Heart right ventricle (tissue), 16 donors: ENCODE measurements at places on chromosomes 2 and 18. TPM values are rescaled to one million over a fixed set of nuclear protein-coding genes. Genes with fewer than 3 reads are reported as not detected.
A peak's percentile ranks its signal among the peaks of the same experiment; 100 is the strongest.

DNA sequence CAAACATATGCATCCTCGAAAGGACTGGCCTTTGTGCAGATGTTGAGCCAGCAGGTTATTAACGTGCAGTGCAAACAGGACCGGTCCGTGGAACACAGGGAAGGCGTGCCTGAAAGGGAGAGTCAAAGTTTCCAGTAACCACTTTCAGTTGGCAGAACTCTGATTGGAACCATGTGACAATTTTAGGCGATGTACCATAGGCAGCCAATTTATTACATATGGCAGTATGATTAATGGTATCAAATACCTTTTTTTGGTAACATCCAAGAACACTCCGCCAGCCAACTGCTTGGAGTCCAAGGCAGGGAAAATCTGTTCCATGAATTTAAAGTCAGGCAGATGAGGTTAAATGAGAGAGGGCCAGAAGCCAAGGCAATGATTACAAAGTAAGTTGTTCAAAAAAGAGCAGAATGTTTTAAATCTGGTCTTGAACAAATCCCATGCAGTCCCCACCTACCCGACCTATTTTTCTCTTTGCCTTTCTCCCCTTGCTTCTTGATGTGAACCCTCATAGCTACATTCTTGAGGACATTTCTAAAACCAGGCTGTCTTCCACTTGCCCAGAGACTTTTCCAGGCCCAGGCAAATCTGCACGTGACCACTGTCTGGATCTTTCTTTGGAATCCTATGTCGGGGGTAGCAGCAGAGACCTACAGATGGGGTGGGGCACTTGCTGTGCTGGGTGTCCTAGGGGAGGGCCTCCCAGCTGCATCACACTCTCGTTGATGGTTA, 351.7 kb downstream of the HRH4 start:
- DNase-seq = no peak

- DNase-seq = no peak
Measured at GRCh38 chr2:402721-403120, 114.8 kb upstream of the ALKAL2 start.

DNA sequence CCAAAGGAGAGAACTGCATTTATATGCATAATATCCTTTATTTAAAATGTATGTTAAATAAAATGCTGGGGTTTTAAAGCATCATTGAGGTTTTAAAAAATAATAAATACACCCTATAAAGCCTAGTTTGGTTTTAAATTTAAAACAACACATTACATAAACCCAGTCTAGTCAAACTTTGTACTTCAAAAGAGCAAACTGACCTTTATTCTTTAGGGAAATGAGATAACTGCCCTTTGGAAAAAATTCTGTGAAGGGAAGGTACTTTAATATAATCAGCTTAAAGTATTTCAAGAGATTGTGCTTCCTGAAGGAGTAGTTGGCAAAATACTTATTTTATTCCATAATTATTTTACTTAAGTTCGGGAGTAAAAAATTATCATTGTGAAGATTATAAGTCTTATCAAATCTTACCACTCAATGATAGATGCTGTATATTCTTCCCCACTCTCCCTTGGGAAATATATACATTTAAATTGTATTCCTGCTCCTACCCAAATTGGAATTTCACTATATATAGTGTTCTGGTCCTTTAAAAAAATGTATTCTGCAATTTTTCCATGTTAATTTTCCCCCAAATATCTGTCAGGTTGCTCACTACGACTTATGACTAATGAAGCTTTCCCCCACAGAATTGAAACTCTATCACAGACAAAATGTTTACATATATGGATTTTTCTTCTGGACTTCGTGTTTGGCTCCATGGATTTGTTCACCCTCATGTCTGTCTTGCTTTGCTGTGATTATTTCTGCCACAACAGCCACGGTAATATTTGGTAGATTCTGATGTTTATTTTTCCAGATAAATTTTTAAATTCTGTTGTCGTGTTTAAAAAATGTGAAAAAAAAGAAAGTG, 42.1 kb downstream of the ZC3H6 start:
- DNase-seq = no peak

- no peak for DNase-seq
Measured at GRCh38 chr2:99803846-99804245, 314.0 kb upstream of the REV1 start.

DNA sequence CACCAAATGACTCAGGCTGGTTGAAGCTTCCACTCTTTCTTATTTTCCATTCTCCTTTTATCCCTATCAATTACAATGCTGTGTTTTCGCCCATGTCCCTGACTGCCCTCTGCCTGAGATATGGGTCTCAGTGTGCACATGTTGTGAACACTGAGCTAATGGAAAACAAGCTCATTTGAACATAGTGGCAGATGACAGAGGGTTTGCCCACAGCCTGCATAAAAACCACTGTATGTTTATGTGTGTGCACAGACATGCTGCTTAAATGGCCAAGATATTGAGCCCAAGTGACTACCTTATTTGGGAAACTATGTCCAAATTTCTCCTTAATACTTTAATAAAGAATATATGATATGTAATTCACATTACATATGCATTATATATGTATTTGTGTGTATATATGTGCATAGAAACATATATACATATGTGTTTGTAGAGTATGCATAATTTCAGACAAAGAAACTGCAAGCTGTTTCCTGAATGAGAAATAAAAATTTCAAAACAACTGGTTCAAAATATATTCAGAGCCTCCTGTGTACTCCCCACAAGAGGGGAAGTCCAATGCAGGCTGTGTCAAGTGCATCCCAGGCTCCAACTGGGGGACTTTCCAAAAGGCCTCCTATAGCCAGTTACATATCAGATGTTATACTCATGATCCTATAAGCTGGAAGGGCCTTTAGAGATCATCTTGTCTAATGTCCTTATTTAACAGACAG, 92.7 kb upstream of the CD302 start:
- DNase-seq = no peak

- DNase-seq = peak; percentile 58
Measured at GRCh38 chr2:177724398-177725287, 332.1 kb downstream of the AGPS start.

GRCh38 chr18:5622905-5623304, 79.1 kb upstream of the EPB41L3 start:
- no peak for DNase-seq

DNA sequence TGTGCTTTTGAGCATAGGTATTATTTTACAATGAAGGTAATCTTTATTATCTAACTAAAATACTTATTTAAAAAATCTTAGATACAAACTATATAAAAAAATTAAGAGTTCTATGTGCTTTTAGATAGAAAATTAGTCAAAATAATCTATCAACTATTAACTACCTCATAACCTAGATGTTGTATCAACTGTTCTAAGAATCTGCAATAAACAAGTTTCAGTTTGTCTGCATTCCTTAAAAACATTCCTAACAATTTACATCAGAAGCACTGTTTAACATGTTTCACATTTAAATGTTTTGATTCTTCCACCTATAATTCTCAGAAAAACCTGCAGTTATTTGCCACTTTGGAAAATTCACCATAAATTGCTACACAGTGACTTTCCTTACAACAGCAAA, 33.3 kb downstream of the NDUFS1 start:
- DNase-seq = no peak

- no peak for DNase-seq
Measured at GRCh38 chr2:182668671-182669070, 47.4 kb upstream of the DNAJC10 start.

GRCh38 chr2:203790134-203790852, 77.3 kb upstream of the CTLA4 start:
- DNase-seq = no peak

DNA sequence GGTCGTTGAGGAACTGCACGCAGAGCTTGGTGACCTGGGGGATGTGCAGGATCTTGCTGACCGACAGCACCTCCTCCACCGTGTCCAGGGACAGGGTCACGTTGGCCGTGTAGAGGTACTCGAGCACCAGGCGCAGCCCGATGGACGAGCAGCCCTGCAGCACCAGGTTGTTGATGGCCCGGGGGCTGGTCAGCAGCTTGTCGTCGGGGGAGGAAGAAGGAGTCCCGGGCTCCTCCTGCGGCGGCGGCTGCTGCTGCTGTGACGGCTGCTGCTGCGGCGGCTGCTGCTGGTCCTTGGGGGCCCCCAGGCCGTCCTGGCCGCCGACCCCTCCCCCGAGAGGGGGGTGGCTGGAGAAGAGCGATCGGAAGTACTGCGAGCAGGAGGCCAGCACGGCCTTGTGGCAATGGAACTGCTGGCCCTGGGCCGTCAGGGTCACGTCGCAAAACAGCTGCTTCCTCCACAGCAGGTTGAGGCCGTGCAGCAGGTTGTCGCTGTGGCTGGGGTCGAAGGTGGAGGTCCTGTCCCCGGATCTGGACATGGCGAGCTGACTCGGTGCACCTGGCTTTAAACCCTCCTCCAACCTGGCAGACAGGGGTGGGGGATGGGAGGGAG, 2.7 kb downstream of the KLHL14 start:
- DNase-seq = no peak

DNA sequence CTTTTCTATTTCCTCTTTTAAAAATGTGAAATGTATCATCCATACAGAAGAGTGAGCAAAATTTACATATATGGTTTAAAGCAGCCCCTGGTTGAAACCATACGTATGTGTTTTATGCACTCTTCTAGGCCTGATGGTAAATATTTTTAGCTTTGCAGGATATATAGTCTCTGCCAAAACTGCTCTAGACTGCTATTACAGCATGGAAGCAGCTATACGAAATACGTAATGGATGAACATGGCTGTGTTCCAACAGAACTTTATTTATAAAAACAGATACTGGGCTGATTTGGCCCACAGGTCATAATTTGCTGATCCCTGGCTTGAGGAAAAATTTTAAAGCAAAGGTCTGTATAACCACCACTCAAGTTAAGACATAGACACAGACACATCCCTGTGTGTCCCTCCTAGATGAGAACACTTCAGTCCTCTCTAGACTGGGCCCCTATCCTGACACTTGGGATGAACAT, 42.5 kb upstream of the ATP8B1 start:
- no peak for DNase-seq

GRCh38 chr2:111519071-111519470, 364.9 kb downstream of the ANAPC1 start:
- DNase-seq = no peak

GRCh38 chr2:152755029-152755428, 36.6 kb downstream of the ARL6IP6 start:
- no peak for DNase-seq

The TFCP2L1 gene
- total RNA-seq = 0.17 TPM

The HNMT gene
- total RNA-seq = 10.8 TPM

The IL1F10 gene
- not detected for total RNA-seq

The CRYGD gene
- total RNA-seq = not detected

The PLCD4 gene
- total RNA-seq = 0.82 TPM

The REG1B gene
- not detected for total RNA-seq

The STK11IP gene
- 7.2 TPM for total RNA-seq
